ENCODE measurements at places on chromosomes 16 and 17.
A peak's percentile ranks its signal among the peaks of the same experiment; 100 is the strongest.

GRCh38 chr17:796609-797008, 14.5 kb downstream of the MRM3 start:
- no peak for DNase-seq

DNA sequence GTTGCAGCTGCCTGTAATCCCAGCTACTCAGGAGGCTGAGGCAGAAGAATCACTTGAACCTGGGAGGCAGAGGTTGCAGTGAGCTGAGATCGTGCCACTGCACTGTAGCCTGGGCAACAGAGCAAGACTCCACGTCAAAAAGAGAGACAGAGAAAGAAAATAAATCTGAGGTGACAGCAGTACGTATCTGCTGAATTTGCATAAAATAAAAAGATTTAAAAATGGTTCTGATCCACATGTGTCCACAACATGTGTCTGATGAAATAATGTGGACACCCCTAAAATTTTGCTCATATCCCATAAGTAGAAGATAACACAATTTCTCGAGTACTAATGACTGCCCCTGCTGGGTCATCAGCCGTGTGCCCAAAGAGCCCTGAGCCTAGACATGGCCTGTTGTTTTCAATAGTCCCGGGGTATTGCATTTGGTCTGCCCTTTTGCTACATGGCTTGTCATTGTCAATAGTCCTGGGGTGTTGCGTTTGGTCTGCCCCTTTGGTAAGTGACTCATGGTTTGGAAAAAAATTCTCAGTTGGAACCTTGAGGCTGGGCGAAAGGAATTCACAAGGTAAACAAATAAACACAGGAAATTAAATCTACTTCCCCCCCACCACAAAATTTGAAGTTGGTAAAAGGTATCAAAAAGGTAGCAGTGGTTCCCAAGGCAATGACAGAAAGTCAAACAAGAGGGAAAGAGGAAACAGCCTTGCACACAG, 434.6 kb upstream of the MAF start:
- DNase-seq = no peak

GRCh38 chr17:16419074-16419928, 3.9 kb downstream of the TRPV2 start:
- no peak for DNase-seq

DNA sequence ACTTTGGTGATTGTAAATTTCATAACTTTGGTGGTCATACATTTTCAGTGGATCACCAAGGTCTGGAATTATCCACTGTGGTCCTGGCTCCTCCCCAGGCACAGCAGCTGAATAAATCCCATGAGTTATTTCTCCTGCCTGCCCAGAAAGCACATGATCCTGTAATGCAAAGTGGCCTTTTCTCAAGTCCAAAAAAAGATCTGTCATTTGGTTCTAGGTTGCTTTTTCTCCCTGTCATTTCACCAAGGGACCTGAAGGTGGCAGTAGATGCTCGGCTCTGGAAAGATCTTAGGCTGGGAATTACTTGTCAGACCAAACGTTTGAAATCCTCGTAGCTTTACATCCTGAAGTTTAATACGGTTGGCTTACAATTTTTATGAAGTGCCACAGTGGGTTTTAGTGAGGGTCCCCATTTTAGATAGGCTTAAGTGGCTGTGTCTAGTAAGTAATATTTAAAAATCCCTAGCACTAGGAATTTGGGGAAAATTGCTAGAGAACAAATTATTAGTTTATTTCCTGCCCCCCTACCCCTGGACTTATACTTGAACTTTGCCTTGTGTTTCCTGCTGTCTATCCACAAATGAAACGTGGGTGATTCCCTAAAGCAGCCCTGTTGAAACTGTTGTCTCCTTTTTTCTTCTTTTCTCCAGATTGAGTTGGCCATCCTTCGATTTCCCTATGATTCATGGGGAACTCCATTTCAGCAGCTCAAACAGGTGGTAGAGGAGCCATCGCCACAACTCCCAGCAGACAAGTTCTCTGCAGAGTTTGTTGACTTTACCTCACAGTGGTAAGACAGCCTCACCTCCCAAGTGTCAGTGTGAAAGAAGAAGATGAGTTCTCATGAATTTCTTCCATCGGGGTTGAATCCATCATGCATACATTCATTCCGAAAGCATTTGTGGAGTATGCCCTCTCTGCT, 111.7 kb downstream of the MAP2K6 start:
- peak; percentile 35 for DNase-seq

GRCh38 chr17:21425321-21425720, 49.2 kb downstream of the KCNJ12 start:
- DNase-seq = no peak

DNA sequence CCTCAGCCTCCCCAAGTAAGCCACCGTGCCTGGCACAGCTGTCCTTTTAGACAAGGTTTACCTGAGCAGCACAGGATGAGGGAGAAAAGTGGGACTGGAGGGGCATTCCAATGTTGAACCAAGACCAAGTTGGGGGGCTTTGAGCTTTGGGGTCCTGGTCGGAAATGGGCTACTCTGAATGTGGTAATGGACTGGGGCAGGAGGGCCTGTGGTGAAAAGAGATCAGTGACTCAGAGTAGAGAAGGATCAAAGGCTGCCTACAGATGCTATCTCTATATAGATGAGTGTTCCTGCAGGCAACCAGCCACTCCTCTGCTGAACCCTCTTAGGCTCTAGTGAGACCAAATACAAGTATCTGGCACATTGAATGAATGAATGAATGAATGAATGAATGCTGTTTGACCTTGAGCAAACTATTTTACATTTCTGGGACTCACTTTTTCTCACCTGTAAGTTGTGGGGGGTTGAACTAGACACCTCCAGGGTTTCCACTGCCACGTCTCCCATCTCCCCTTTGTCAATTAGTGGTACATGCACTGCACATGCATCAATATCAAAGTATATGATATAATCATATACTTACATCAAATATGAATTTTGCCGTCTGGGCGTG, 26.3 kb upstream of the ETV4 start:
- DNase-seq = no peak

GRCh38 chr17:44363613-44364159, at the start of gene FAM171A2:
FAM171A2 (minus strand) TSS chr17:44363853; CDS start chr17:44363714, 139 bp downstream.
- no peak for DNase-seq

DNA sequence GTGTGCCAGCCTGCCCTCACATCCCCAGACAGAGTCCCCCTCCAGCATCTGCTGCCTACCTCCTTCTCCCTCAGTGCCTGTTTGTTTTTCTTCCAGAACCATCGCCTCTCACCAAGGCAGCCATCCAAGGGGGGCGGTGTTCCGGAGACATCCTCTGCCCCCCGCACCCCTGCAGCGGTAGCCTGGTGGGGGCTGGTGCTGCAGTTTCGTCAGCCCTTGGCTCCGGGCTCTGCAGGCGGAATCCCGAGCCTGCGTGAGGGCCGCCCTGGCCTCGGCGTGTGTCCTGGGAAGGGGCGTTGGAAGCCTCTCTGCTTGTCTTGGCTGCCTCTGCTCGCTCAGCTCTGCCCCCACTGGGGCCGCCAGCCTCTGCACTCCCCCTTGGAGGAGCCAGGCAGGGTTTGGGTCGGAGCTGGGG, 126.0 kb upstream of the CIBAR2 start:
- no peak for DNase-seq

DNA sequence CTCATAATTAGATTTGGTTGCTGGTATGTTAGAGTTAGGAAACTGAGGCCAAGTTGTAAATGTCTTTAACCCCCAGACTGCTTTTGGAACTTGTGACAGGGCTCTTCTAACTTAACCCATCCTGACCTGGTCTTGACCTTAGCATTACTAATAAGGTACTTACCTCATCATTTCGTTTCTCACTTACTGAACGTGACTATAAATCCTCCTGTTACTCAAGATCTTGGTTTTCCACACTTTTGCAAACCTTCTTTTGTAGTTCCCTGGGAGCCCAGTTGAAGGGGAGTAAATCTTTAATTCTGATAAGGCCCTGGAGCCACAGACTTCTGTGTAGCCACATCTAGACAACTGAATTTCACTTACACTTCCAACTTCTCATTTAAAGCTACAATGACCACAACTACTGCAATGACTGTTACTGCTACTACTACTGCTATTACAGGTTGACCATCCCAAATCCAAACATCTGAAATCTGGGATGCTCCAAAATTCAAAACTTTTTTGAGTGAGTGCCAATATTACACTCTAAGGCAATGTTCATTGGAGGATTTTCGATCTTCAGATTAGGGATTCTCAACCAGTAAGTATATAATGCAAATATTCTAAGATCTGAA, 248.8 kb upstream of the TBX2 start:
- no peak for DNase-seq

- no peak for DNase-seq
Observed at GRCh38 chr16:6498858-6499257, 833.8 kb upstream of the RBFOX1 start.

DNA sequence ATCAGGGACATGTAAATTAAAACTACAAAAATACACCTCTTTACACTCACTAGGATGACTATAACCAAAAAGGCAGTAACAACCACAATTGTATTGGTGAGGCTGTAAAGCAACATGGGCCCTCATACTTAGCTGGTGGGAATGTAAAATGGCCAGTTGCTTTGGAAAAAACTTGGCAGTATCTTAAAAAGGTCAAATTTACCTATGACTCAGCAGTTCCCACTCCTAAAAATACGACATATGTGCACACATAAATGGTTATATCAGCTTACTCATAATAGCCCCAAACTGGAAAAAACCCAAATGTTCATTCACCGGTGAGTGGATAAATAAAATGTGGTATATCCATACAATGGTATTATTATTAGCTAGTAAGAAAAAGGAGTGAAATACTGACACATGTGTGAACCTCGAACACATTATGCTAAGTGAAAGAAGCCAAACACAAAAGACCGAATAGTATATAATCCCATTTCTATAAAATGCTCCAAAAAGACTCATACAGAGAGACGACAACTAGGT, 391.4 kb downstream of the NPIPA8 start:
- DNase-seq = no peak

DNA sequence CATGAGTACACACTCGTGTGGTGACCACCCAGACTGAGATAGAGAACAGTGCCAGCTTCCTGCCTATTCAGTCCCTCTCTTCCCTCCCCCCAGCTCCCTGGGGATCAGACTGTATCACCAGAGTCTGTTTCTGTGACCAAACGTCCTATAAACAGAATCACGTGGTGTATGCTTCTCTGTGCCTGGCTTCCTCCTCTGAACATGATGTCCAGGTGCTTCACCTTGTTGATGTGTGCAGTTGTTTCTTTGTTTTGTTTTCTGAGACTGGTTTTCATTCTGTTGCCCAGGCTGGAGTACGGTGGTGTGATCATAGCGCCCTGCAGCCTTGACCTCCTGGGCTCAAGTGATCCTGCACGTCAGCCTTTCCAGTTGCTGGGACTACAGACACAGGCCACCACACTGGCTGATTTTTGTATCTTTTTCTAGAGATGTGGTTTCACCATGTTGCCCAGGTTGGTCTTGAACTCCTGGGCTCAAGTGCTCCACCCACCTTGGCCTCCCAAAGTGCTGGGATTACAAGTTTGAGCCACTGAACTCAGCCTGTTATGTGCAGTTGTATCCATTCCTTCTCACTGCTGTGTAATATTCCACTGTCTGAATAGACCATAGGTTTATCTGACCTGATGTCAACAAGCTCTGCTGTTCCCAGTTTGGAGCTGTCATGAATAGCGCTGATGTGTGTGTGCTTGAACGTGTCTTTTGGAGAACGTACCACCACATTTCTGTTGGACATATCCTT, 28.9 kb upstream of the PRM1 start:
- DNase-seq = no peak

GRCh38 chr17:81239714-81240555, 817 bp downstream of the NDUFAF8 start:
- no peak for DNase-seq

- DNase-seq = no peak
Observed at GRCh38 chr17:12730421-12730820, 58.9 kb upstream of the ARHGAP44 start.

- no peak for DNase-seq
Observed at GRCh38 chr17:21171309-21171922, 42.5 kb downstream of the TMEM11 start.

GRCh38 chr16:4273858-4274311, 1.1 kb upstream of the TFAP4 start:
- DNase-seq = no peak

DNA sequence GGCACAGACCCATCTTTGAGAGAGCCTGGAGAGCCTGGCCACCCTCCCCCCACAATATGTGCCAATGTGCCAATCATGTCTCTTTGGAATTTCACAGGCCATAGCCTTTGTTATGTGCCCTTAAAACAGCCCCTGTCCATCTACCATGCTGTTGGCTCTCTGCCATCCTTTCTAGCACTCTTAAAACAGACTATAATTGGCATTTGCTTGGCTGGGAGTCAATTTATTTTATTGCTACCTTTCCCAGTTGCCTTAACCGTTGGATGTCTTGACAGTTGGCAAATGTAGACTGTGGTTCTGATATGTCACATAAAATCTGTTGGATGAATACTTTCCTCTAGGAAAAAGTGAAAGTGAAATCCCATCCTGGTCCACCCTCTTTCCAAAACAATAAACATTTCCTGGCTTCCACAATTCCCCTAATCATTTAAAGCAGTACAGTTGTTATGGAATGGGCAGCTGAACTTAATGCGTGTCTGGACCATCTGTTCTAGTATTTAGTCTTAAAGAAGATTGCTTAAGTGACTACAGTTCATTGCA, 394.0 kb downstream of the KCNJ2 start:
- DNase-seq = no peak

GRCh38 chr17:77233635-77234334, 93.0 kb downstream of the SEC14L1 start:
- DNase-seq = no peak

DNA sequence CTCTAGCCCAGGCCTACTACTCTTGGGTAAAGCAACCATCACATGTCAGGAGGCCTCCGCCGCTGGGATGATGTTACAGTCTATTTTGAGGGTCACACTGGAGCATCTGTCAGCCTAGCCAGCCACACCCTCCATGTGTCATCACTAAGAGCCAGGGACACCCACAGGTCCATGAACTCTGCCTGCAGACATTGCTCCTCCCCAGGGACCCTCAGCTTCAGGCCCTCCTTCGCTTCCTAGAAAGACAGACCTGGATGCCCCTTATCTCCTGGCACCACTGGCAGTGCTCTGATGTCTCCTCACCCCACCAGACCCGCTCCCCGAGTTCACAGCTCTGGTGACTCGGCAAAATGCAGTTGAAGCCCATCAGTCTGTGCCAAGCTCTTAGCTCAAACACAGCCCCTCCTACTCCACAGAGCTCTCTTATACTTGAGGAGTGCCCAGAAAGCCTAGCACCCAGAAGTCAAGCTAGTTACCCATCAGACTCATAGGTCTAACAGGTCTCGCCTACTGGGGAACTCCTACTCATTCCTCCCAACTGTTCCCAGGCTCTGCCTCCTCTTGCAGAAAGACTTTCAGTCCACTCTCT, 5.9 kb downstream of the RANBP10 start:
- no peak for DNase-seq

- no peak for DNase-seq
Observed at GRCh38 chr17:50764734-50765149, 2.6 kb downstream of the ANKRD40CL start.

DNA sequence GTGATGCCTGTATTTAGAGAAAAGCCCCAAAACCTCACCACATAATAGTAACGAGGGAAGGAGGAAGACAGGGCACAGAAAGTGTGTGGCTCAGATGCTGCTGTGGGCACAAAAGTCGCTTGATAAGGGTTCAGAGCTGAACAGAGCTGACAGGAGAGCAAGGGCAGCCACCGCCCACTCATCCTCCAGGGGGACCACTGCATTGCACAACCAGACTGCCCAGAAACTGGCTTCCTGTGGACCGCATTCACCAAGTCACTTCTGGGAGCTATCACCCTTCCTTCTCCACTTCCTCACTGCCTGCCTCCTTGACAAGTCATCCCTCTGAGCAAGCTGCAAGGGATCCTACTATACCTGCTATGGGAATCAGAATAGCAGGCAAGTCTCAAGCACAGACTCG, 512.4 kb upstream of the CDH11 start:
- no peak for DNase-seq

Measured in iPS DF 6.9 (cell line).